ENCODE measurements at places on chromosomes 4 and X.

DNA sequence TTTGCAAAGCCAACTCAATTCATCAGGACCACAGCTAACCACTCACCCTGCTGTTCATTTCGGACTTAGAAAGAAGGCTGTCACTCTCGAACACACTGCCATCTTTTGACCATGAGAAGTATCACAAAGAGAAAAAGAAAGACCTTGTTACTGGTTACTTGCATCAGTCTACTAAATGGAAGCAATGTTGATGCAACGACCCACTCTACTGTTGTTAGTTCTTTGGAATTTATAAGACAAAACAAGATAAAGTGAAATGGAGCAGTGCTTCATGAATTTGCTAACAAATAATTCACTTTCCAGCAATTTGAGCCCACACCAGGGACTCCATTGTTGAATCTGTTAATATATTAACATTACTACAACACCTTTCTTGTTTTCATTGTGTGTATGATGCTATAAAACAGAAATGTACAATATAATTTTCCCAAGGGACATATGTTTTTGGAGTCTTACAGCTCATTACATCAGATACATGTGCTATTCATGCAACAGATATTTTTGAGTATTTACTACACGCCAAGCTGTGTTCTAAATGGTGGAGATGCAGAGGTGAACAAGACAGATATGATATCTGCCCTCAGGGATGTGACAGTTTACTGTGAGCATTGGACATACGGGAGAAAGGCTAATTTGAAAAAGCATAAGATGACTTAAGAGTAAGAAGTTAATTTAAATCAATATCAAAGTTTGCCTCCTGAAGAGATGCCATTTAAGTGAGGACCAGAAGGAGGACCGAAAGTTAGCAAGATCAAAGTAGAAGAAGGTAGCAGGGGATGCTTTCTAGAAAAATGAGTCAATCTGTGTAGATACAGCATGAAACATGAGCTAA is 87.2 kb downstream of the AREG start:
- H3K27ac ChIP-seq = no peak overlapping the region
- no peaks in the 10 kb centered on the region for H3K4me1 ChIP-seq
- DNase-seq = no peak
- H3K4me3 ChIP-seq = no peak overlapping the region
- H3K36me3 ChIP-seq = no peaks in the 10 kb centered on the region

DNA sequence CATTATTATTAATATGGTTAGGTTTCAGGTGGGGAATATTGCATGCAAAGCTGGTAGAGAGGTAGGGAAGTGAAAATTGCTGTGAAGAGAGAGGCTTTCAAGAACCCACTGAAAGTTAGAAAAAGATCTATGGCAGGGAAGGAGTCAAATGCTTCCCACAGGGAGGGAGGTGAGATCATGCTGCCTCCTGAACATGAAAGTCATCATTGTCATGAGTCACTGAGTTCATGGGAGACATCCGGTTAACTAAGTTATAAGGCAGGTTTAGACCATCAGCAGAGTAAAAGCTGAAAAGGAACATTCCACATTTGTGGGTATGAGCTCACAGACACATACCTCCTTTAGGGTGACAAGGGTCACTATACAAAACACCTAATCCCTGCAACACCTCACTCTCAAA is 16.2 kb downstream of the GATB start:
- no peak overlapping the region for H3K4me3 ChIP-seq
- no peaks in the 10 kb centered on the region for H3K36me3 ChIP-seq
- no peaks in the 10 kb centered on the region for H3K4me1 ChIP-seq
- H3K27ac ChIP-seq = no peak overlapping the region

GRCh38 chrX:30653415-30654131 is at the start of gene GK:
Gene GK, plus strand, starts transcription at chrX:30653423. Its CDS starts 115 bp downstream, at chrX:30653538.
- peak within 1 kb of the TSS; percentile 78 for H3K4me3 ChIP-seq
- no peak for DNase-seq
- H3K4me1 ChIP-seq = peaks cover 4% of the 10 kb centered on the region
- no peaks in the 10 kb centered on the region for H3K27me3 ChIP-seq
- H3K36me3 ChIP-seq = no peaks in the 10 kb centered on the region

GRCh38 chr4:36196145-36196913 is 48.0 kb downstream of the ARAP2 start:
- DNase-seq = no peak
- no peak overlapping the region for H3K27ac ChIP-seq
- H3K27me3 ChIP-seq = no peaks in the 10 kb centered on the region
- no peak overlapping the region for H3K4me3 ChIP-seq

DNA sequence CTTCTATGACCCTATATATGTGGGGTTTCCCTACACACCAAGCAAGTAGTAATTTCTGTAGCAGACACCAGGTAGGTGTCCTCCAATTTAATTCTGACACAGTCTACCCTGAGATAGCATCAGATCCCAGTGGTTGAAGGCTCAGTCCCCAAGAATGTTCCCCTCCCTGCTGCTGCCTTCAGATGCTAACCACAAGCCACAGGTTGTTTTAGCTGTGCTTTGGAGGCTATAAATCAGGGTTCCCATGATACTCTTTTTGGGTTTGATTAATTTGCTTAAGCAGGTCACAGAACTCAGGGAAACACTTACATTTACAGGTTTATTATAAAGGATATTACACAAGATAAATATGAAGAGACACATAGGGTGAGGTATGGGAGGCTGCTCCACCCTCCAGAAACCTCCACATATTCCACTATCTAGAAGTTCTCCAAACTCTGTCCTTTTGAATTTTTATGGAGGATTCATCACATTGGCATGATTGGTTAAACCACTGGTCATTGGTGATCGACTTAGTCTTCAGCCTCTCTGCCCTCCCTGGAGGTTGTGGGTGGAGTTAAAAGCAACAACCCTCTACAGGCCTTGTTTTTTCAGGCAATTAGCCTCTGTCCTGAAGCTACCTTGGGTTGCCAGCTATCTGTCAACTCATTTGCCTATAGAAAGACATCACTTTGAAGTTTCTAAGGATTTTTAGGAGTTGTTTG is 50.8 kb downstream of the GRIA2 start:
- no peaks in the 10 kb centered on the region for H3K4me1 ChIP-seq
- no peak overlapping the region for H3K27ac ChIP-seq
- H3K36me3 ChIP-seq = no peaks in the 10 kb centered on the region
- no peak for DNase-seq

DNA sequence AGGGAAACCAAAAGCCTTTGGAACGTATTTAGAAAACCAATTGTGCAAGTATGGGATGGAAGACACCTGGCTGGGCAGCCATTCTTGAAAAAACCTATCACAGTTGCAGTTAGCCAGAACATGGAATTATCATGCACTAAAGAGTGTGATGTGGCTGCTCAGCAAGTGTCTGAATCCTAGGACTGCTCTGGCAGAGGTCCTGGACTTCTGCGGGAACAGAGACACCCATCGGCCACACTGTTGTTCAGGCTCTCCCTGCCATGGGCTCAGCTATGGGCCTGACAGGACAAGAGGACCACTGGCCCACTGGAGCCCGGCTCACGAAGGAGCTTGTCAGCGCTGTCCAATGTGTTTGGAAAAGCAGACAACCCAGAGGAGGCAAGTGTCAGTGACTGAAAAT is 115.7 kb upstream of the GPC4 start:
- H3K36me3 ChIP-seq = no peaks in the 10 kb centered on the region
- H3K27ac ChIP-seq = no peak overlapping the region
- DNase-seq = no peak
- H3K4me1 ChIP-seq = no peaks in the 10 kb centered on the region
- no peak overlapping the region for H3K4me3 ChIP-seq

GRCh38 chrX:25025615-25026014 is 9.8 kb upstream of the ARX start:
- H3K36me3 ChIP-seq = no peaks in the 10 kb centered on the region
- no peak overlapping the region for H3K27ac ChIP-seq
- peaks cover 23% of the 10 kb centered on the region for H3K27me3 ChIP-seq
- no peak overlapping the region for H3K4me3 ChIP-seq
- H3K4me1 ChIP-seq = peaks cover 12% of the 10 kb centered on the region

- no peaks in the 10 kb centered on the region for H3K4me1 ChIP-seq
- no peaks in the 10 kb centered on the region for H3K27me3 ChIP-seq
- peaks cover 6% of the 10 kb centered on the region for H3K36me3 ChIP-seq
- no peak overlapping the region for H3K4me3 ChIP-seq
These were observed 9.5 kb downstream of the PRMT9 start for GRCh38 chr4:147674496-147674895.

- DNase-seq = peak; percentile 2
- H3K27ac ChIP-seq = peak overlapping the region; percentile 38
- H3K4me3 ChIP-seq = peak overlapping the region; percentile 78
- no peaks in the 10 kb centered on the region for H3K27me3 ChIP-seq
These were observed 499 bp downstream of the CYP2U1 start for GRCh38 chr4:107931775-107932321.

GRCh38 chr4:187479511-187479910 is 516.1 kb upstream of the ZFP42 start:
- H3K27ac ChIP-seq = no peak overlapping the region
- H3K4me3 ChIP-seq = no peak overlapping the region
- no peaks in the 10 kb centered on the region for H3K4me1 ChIP-seq

DNA sequence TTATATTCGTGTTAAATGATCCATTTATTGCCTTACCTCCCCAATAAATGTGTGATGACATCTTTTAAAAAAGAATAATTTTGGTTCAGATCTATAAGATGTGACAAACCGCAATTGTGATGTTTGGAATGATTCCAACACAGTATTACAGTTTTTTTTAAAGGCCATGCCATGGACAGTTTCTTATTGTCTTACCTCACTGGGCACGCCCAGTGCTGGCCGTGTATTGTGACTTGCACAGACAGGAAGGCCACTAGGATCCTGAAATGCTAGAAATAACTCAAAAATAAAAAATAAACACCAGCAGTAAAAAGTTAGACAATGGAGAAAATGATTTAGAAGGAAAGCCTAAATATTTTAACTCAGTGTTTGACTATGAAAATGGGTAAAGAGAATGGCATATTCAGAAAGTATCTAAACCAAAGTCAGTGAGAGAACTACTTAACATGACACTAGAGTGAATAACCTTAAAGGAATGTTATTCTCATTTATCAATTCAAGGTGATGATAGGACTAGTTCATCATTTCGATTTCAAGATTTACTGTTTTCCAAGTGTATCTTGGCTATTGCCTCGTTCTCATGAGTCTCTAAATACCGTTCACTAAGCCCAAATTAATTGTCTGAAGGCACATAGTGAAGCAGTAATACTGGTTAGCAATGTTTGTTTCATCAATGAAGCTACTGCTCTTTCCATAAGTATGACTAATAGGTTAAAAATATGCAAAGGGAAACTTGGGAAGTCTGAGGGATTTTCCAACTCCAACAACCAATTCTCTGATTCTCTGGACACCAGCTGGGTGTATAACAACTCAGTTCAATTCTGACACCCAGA is 46.1 kb upstream of the VEGFC start:
- H3K4me3 ChIP-seq = no peak overlapping the region
- DNase-seq = no peak
- no peaks in the 10 kb centered on the region for H3K36me3 ChIP-seq
- H3K27ac ChIP-seq = no peak overlapping the region
- no peaks in the 10 kb centered on the region for H3K4me1 ChIP-seq

GRCh38 chr4:6404611-6405396 is 67.6 kb downstream of the PPP2R2C start:
- peaks cover 12% of the 10 kb centered on the region for H3K27me3 ChIP-seq
- H3K36me3 ChIP-seq = no peaks in the 10 kb centered on the region
- no peak overlapping the region for H3K27ac ChIP-seq

GRCh38 chr4:76589872-76590797 is 155.1 kb downstream of the SHROOM3 start:
- no peak overlapping the region for H3K4me3 ChIP-seq
- no peaks in the 10 kb centered on the region for H3K36me3 ChIP-seq
- DNase-seq = no peak
- no peaks in the 10 kb centered on the region for H3K4me1 ChIP-seq

DNA sequence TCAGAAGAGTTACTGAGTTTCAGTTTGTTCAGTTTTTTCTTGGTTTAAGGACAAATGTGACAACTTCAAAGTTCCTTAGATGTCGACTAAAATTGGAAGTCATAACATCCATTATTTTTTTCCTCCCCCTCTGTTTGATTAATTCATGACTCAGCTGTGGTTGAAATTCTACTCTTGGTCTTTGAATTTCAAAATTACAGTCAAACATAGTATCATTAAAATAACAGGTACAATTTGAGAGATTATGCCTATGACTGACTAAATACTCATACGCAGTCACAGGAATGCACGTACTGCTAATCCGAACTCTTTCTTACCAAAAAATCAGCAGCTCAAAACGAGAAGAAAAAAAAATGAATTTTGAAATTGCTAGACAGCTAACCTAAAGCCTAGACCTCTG is 1434.8 kb downstream of the RAPGEF2 start:
- H3K4me1 ChIP-seq = no peaks in the 10 kb centered on the region
- no peak overlapping the region for H3K27ac ChIP-seq
- H3K27me3 ChIP-seq = no peaks in the 10 kb centered on the region
- H3K4me3 ChIP-seq = no peak overlapping the region
- DNase-seq = no peak

GRCh38 chrX:68421636-68422035 is 11.7 kb downstream of the OPHN1 start:
- no peaks in the 10 kb centered on the region for H3K36me3 ChIP-seq
- no peaks in the 10 kb centered on the region for H3K27me3 ChIP-seq
- H3K4me1 ChIP-seq = no peaks in the 10 kb centered on the region

- H3K27me3 ChIP-seq = no peaks in the 10 kb centered on the region
- H3K27ac ChIP-seq = no peak overlapping the region
- DNase-seq = no peak
- no peak overlapping the region for H3K4me3 ChIP-seq
- no peaks in the 10 kb centered on the region for H3K4me1 ChIP-seq
These were observed 145.4 kb upstream of the MED14 start for GRCh38 chrX:40880712-40881111.

- H3K27me3 ChIP-seq = no peaks in the 10 kb centered on the region
- no peaks in the 10 kb centered on the region for H3K36me3 ChIP-seq
- H3K27ac ChIP-seq = no peak overlapping the region
- no peak for DNase-seq
- H3K4me1 ChIP-seq = no peaks in the 10 kb centered on the region
- H3K4me3 ChIP-seq = no peak overlapping the region
These were observed 50.2 kb downstream of the ITIH6 start for GRCh38 chrX:54747733-54748393.

- H3K27ac ChIP-seq = no peak overlapping the region
- no peaks in the 10 kb centered on the region for H3K36me3 ChIP-seq
- DNase-seq = no peak
- H3K4me1 ChIP-seq = no peaks in the 10 kb centered on the region
These were observed 87.6 kb upstream of the GABRG1 start for GRCh38 chr4:46211406-46211805.

GRCh38 chr4:43718369-43718768 is 730.2 kb downstream of the KCTD8 start:
- H3K4me1 ChIP-seq = no peaks in the 10 kb centered on the region
- H3K27me3 ChIP-seq = no peaks in the 10 kb centered on the region
- DNase-seq = no peak
- no peaks in the 10 kb centered on the region for H3K36me3 ChIP-seq
- H3K27ac ChIP-seq = no peak overlapping the region

- DNase-seq = no peak
- no peak overlapping the region for H3K27ac ChIP-seq
- H3K4me1 ChIP-seq = peaks cover 10% of the 10 kb centered on the region
- peaks cover 8% of the 10 kb centered on the region for H3K27me3 ChIP-seq
- no peak overlapping the region for H3K4me3 ChIP-seq
These were observed 22.1 kb downstream of the DOK7 start for GRCh38 chr4:3485011-3485791.

All from effector memory CD4-positive, alpha-beta T cell (primary cell).